ENCODE measurements at places on chromosomes 1 and 21. TPM values are rescaled to one million over a fixed set of nuclear protein-coding genes. Genes with fewer than 3 reads are reported as not detected.
A peak's percentile ranks its signal among the peaks of the same experiment; 100 is the strongest.

SLAMF9 gene
- polyA plus RNA-seq, result not detected

PTAFR gene
- 1.9 TPM for polyA plus RNA-seq

DNA sequence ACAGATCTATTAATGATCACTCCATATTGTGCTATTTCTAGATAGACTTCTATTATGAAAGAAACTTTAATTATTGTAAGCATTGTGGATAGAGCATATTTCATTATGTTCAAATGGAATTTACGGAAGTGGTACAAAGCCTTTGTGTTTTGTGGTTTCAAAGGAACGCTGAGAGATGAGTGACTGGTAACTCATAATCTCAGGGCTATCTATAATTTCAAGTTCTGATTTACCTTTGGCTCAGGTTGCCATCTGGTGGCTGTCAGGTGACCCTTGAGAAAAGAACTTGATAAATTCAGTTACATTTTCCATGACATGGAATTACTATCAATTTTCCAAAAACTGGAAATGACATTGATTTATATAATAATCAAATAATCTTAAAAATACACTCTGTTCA lies 12.2 kb downstream of the NTNG1 start:
- no peak for DNase-seq

GRCh38 chr1:106055855-106056254 lies 1000.6 kb upstream of the PRMT6 start:
- DNase-seq, result no peak

GRCh38 chr21:14952916-14953315 lies 111.9 kb downstream of the NRIP1 start:
- DNase-seq, result no peak

DNA sequence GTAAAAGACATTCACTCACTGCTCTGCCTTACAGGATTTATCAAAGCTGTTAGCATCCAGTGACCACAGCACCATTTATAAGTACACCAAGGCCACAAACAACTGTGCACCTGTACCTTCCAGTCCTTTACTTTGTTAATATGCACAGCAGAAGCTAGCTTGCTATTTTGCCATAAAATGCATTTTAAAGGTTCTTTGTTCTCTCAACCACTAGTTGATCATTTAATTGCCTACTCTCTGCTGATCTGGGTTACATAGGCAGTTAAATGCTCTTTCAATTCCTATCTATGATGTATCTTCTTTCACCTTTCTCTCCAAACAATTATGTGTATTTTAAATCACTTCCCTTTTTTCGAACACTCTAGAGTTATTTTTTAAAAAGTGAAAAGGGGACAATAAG lies 126.4 kb downstream of the SIPA1L2 start:
- DNase-seq, result no peak

ARMH1 gene
- 7.3 TPM for polyA plus RNA-seq

SAMD11 gene
- polyA plus RNA-seq, result 45.7 TPM

- DNase-seq, result no peak
These were observed 181.7 kb upstream of the DPYD start for GRCh38 chr1:98102345-98103030.

DNA sequence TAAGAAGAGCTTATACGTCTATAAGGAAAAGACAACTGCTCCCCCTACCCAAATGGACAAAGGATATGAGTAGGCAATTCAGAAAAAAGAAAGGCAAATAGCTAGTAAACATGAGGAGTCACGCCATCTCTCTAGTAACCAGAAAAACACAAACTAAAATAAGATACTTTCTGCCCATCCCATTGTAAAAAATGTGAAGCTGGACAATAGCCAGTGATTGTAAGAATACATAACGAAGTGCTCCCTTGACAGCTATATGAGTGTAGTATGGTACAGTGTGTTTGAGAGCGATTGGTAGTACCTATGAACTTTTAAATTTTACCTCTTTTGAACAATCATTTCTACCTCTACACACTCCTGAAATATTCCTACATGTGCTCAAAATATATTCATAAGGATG lies 7.5 kb upstream of the GJA8 start:
- DNase-seq, result no peak

DNA sequence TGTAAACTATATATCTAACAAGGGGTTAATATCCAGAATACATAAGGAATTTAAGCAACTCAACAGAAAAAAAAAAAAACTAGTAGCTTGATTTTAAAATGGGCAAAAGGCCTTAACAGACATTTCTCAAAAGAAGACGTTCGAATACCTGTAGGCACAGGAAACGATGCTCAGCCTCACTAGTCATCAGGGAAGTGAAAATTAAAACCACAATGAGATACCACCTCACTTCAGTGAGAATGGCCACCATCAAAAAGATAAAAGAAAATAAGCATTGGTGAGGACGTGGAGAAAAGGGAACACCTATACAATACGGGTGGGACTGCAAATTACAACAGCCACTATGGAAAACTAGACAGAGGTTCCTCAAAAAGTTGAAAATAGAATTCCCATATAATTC lies 37.3 kb downstream of the NPHP4 start:
- no peak for DNase-seq

KIRREL1 gene
- polyA plus RNA-seq, result 182 TPM

SLC1A7 gene
- polyA plus RNA-seq, result 0.05 TPM

DNA sequence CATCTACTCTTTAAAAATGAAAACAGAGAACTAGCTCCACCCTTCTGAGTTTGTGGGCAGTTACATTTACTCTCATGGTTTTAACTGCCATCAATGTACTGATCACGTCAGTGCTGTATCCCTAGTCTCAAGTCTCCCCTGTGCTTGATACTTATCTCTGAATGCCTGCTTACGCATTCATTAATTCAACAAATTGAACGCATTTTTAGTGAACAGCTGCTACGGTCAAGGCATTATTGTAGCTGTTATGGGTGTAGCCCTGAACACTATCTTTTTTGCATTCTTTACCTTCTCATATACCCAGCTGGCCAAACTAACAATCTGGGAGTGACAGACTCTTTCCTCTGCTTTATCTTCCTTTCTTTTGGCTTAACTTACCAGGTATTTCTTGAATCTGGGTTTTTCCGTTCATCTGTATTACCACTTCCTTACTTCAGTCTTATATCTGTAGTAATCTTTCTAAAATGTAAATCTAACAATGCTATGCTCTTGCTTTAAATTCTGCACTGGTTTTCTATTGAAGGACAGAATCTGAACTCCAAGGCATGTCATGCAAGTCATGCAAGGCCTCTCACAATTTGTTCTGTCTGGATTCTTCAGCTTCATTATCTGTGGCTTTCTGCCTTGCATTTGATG lies 33.3 kb downstream of the SMG7 start:
- no peak for DNase-seq

- peak; percentile 61 for DNase-seq
These were observed 157.6 kb downstream of the PGBD5 start for GRCh38 chr1:230268371-230269170.

GRCh38 chr1:207470927-207471326 lies 16.8 kb downstream of the CR2 start:
- DNase-seq, result no peak

DNA sequence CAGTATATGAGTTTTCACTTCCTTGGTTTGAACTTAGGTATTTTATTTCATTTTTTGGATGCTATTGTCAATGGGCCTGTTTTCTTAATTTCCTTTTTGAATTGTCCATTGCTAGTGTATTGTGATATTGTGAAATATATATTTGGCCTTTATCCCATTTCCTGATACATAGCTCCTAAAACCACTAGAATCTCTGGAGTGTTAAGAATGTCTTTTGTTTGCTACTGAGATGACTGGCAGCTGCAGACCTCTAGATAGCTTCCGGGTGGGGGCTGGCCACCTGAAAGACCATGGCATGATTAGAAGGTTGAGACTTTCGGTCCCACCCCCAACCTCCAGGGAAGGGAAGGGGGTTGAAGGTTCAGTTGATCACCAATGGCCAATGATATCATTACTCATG lies 245.4 kb downstream of the KCNJ6 start:
- DNase-seq, result no peak

GRCh38 chr1:206514813-206515387 lies 7.6 kb downstream of the RASSF5 start:
- no peak for DNase-seq

CD5L gene
- not detected for polyA plus RNA-seq

PCNX2 gene
- polyA plus RNA-seq, result 16.1 TPM

- no peak for DNase-seq
These were observed 21.8 kb downstream of the TGFBR3 start for GRCh38 chr1:91864017-91864700.

- DNase-seq, result no peak
These were observed 11.2 kb downstream of the MYOC start for GRCh38 chr1:171641076-171641864.

OR2L8 gene
- not detected for polyA plus RNA-seq

- no peak for DNase-seq
These were observed 74.2 kb downstream of the LRIG2 start for GRCh38 chr1:113147073-113147625.

DNA sequence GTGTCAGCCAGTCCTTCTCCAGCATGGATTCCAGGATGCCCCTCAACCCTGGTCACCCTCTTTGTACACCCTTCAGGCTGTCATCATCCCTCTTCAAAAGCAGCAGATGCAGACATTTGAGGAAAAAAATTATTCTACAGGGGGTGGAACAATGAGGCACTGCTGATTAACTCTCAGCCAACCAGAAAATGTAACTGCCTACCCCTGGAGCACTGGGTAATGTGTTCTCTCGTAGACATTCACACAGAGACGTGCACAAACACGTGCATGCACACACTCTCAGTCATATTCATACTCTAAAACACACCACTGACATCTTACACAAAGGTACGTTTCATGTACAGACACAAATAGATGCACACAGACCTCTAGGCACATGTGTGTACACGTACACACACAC lies 175.4 kb downstream of the TRABD2B start:
- no peak for DNase-seq

HCRTR1 gene
- polyA plus RNA-seq, result 0.13 TPM

DNA sequence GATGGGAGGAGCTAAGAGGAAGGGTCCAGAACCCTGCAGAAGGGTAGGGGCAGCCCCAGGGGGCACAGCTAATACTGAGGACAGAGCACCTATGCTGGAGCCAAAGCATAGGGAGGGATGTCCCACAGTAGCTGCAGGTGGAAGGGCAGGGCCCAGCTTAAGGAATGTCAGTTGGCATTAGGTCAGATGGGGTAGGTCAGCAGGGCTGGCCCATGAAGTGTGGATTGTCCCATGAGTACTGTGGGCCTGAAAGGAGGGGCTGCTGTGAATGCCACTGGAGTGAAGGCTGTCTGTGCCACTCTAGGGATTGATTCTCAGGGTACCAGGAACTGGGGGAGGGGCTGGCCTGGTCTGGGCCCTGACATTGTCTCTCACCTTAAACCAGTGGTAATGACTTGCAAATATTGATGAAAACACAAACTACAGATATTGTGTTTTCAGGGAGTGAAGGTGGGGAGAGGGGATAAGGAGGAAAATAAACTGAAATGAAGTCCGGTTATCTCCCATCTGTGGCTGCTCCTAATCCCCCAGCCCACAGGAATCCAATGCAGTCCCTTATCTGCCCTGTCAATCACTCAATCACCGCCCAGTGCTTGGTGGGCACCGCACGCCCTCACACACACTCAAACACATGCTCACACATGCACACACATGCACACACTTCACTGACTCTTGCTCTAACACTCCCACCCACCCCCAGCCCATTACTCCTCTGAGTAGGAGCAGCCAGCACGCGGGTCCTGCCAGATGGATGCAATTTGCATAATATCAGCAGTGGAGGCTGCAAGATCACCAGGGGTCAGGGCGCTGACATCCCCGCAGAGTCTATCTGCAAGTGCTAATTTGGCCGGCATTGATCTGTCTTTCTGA lies 27.8 kb downstream of the DMAP1 start:
- no peak for DNase-seq

CTTNBP2NL gene
- 43.5 TPM for polyA plus RNA-seq

DNA sequence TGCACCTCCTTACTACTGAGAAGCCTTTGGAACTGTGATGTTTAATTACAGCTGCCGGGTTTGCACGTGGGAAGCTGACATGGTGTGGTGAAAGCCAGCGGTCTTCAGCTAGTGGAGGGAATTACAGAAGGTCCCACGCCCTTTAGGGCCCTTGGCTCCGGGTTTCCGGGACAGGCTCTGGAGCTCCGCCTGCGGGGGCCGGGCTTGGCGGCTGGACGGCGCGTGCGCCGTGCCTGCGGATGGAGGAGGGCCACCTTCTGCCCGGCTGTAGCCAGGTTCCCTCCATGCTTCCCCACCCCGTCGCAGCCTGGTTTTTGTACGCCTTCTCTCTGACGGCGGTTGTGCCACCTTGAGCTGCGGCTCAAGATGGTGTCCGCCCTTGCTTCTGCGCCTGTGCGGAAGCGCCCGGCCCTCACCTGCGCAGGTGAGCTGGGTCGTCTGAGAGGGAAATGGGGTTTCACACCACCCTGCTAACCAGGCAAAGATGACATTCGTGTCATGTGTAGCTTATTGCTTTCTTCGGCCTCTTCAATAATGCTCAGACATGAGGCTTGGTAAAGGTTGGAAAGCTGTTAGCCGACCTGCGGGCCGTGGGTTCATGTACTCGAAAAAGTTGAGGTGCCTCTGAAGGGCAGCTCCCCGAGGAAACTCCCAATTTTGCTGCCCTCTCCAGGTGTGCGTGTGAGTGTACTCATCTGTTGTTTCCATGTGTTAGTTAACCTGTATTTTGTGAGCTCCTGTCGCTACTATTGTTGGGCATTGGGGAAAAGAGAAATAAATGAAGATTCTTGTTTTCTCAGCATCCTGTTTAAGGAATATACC lies 36.6 kb upstream of the OPRD1 start:
- DNase-seq, result peak; percentile 55

SPRR3 gene
- not detected for polyA plus RNA-seq

DNA sequence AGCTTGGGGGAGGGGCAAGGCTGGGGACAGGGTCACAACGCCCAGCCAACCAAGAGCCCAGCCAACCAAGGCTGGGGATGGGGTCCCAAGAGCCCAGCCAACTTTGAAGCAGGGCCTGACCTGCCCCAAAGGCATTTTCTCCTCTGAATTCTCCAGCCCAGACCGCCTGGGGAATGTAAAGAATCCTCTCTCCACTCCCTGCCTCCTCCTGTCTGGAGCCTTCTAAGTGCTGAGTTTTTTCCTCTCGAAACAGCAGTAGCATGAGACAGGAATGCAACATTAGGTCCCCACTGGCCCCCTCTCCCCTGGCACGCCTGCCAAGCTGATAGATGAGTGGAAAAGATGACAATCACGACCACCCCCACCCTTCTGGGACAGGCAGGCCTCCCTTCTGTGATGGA lies 17.0 kb downstream of the C1orf198 start:
- DNase-seq, result no peak
